ENCODE measurements at places on chromosomes 7 and 10.

DNA sequence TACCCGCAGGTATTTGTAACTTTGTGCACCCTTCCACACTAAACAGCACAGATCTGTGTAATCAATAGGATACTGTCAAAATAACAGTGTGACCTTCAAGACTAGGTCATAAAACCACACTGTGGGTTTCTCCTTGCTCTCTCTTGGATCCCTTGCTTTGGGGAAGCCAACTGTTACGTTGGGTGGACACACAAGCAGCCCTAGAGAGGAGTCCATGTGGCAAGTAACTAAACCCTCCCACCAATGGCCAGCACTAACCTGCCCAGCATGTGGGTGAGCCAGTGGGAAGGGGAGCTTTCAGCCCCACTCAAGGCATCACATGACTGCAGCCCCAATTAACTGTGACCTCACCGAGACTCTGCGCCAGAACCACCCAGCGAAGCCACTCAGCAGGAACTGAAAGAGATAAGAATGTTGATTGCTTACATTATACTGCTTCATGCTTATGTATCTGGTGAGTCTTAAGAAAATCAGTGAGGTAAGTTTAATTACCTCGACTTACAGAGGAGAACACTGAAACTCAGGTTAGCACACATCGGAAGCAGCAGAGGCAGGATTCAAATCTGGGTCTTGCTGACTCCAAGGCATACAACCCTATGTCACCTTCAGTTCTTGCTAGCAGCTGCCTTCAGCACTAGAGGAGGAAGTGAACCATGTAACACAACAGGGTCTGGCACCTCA, 9.4 kb upstream of the ZC3HAV1 start:
- DNase-seq = no peak

- DNase-seq = no peak
Observed at GRCh38 chr10:124670849-124671248, 73.3 kb downstream of the FAM53B start.

DNA sequence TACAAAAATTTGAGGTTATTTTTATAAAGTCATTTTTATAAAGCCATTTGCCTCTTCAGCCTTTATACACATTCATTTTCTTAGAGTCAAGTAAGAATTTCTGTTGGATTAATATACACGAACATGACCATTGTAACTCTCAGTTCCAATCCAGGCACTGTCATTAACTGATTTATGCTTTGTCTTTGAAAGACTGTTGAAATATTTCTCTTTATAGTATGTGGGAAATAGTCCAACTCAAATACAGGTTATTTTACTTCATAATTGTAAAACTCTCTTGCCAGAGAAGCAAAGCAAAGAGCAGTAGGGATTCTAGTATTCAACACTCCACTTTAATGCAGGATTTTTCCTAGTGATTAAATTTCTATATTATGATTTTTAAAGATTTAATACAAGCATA, 36.5 kb upstream of the PAPSS2 start:
- DNase-seq = no peak

GRCh38 chr7:37385787-37386186, 62.9 kb downstream of the ELMO1 start:
- no peak for DNase-seq

- DNase-seq = no peak
Observed at GRCh38 chr10:108735380-108735779, 1187.9 kb downstream of the XPNPEP1 start.

DNA sequence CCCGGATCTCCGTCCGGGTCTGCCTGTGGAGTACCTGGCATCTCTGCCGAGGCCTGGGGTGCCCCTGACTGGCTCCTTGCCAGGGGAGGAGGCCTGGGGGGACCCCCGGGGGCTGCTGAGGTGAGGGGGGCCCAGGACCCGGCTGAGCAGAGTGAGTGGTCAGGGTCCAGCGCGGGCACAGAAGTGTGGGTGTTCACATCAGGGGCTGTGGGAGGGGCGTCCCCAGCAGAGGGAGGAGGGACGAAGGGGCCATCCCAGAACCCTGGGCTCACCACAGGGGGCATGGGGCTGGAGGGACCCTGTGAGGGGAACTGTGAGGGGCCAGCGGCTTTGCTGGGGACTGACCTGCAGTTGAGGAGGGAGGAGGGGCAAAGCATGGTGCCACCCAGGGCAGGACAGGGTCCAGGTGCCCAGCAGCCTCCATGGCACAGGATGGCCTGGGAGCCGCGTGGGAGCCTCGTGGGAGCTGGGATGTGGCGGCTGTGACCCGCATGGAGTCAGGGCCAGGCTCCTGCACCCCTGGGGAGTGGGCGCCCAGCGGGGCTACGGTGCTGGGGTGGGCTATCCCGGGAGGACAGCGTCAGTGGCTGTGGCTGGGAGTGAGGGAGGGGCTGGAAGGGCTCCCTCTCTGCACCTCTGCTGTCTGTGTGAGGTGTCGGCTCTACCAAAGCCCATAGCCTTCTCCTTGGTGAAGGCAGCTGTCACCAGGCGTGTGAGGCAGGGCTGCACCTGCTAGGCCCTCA, 91.2 kb downstream of the DNAJB6 start:
- DNase-seq = no peak

GRCh38 chr7:78905436-78905835, 548.0 kb downstream of the MAGI2 start:
- DNase-seq = no peak

DNA sequence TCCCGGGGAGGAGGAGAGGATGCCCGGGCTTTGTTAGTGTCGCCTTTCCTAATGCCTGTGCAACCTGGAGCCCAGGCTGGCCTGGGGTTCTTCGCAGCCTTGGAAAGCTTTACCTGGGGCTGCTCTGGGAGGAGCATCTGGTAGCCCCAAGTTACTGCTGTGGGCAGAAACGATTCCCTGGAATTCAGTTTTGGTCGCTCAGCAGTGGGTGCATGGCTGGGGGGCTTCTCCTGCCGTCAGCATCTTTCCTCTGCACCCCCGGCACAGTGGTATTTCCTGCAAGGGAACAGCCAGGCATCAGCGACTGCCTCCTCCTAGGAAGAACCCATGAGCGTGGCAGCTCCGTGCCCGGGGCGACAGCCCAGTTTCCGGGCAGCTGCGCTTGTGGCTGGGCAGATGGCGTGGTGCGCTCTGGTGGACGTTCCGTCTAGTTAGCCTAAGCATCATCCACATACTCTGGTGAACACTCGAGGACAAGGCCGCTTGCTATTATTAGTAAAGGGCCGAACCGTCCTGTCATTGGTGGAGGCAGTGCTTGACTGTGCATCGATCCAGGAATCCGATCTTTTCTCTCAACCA, 107.0 kb upstream of the BTBD16 start:
- DNase-seq = no peak

- DNase-seq = no peak
Observed at GRCh38 chr10:76080991-76081390, 649.6 kb downstream of the LRMDA start.

DNA sequence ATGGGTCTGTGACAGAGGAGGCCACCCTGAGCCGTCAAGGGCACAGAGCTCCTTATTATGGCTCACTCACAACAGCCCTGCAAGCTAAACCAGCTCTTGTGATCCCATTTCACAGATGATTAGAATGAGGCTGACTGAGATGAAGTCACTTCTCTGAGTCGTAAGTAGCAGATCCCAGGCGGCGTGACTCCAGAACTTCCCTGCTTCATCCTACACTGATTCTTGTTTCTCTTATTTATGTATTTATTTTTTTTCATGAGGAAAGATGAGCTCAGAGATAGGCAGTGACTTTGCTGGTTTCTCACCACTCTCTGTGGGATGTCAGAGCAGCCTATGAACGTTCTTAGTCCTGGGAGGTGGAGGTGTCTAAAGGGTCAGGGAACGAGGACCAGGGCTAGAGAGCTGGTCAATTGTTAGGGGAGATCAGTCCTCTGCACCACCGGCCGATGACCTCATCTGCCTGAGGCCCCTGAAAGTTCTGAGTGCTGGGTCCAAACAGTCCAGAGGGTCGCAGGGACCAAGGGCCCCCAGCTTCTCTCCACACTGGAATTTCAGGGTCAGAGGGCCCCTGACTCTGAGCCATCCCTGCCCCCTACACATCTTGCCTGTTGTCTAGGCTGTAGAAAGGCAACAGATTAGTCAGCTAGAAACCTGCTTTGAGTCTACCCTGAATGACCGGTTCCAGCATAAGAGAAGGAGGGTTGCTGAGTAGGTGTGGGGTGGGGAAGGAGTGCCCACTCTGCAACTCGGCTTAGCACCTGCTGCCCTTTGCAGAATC, 17.9 kb downstream of the CLRN3 start:
- no peak for DNase-seq

GRCh38 chr7:101535351-101535751, 93.7 kb downstream of the MYL10 start:
- no peak for DNase-seq

DNA sequence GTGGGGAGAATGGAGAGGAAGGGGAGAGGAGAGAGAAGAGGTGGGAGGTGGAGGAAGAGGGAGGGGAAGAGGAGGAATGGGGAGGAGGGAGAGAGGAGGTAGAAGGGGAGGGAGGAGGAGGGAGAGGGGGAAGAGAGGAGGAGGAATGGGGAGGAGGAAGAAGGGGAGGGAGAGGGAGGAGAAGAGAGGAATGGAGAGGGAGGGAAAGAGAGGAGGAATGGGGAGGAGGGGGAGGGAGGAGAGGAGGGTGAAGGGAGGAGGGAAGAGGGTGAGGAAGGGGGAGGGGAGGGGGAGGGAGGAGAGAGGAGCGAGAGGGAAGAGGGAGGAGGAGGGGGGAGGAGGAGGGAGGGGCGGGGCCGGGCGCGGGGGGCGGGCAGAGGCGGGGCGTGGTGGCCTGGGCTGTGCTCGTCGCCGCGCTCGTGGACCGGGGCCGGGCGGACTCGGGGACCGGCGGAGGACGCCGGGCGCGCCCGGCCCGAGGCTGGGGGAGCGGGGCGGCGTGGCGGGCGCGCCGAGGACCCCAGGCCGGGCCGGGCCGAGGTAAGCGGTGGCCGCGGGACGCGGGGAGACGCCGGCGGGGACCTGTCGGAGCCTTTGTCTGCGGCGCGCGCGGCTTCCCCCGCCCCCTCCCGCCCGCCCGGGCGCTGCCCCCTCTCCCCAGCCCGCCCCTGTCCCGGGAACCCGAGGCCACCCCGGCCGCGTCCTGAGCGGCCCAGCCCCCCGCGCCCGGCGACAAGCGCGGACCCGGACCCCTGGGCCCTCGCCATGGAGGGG, at the start of gene SLC29A4:
Gene SLC29A4, plus strand, starts transcription at position 401 of the 774 bp plus-strand sequence. CDS start 4,874 bp downstream, outside the sequence.
- DNase-seq = peak; percentile 24

- DNase-seq = no peak
Observed at GRCh38 chr7:38934051-38934450, 25.1 kb upstream of the VPS41 start.

DNA sequence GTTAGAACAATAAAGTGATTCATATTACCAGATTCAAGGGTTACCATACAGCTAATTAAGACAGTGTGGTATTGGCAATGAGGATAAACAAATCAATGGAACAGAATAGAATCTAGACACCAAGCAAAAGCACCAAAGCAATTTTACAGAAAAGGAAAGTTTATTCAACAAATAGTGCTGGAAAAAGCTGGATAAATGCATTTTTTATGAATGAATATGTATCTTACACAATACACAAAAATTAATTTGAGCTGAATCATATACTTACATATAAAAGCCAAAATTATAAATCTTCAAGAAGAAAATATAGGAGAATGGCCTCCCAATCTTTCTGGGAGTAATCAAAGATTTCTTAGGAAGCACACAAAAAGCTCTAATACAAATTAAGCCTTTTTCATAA, 220.4 kb upstream of the PTN start:
- DNase-seq = no peak

- no peak for DNase-seq
Observed at GRCh38 chr7:137539111-137539715, 195.7 kb upstream of the PTN start.
